ENCODE measurements at places on chromosomes 2 and 18.

DNA sequence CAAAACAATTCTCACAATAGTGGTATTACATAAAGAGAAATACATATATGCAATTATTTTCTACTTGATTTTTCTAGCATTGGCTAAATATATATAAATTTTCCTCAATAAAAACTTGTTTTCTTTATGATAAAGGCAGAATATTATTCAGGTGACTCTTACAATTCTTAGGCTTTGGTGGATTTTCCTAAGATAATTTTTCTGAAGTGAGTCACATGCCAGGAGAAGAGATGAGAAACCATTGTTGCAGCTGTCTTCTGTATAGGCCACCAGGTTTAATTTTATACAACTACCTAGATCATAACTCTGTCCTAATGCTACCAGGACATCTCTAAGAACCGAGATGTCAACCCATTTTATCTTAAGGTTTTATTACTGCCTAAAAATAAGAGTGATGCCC is 552.4 kb upstream of the CDH2 start:
- no peak for DNase-seq

DNA sequence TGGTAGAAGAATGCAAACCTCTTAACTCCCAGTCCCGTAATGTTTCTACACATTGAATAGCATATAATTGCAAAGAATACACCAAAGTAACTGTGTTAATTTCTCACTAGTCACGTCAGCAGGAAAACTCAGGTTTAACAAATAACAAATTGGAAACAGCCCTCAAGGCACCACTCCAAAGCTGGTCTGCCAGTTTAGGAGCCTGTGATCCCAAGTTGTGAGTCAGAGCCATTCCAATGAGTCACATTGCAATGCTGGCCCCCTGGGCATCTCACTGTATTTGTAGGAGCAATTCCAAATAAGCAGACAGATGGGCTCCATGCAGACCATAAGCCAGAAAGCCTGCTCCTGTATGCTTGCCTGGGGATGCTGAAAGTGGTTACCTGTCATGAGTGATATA is 143.2 kb upstream of the SETBP1 start:
- no peak for DNase-seq

GRCh38 chr2:169933124-169933711 is 106.0 kb downstream of the UBR3 start:
- DNase-seq, result peak; percentile 6

DNA sequence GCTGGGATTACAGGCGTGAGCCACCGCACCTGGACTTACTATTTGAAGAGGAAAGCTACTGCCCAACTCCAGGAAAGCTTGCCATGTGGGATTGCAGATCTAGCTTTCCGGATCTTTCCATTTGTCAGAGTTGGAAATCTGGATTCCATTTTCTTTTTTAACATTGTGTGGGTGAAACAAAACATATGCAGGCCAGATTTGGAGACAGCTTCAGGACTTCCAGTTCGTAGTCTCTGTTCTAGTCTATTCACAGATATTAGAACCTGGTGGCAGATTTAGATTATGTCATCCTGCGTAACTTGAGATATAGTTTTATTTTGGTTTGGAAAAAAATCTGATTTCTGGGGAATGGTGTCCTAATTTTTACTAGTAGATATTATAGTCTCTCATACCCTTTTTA is 70.5 kb downstream of the ZNF236 start:
- no peak for DNase-seq
